ENCODE measurements at places on chromosomes 2 and 18. TPM values are rescaled to one million over a fixed set of nuclear protein-coding genes. Genes with fewer than 3 reads are reported as not detected.

- DNase-seq: no peak
Measured at GRCh38 chr2:129782633-129782990, 196.9 kb upstream of the RAB6C start.

NGEF gene
- polyA plus RNA-seq: 0.52 TPM

DNA sequence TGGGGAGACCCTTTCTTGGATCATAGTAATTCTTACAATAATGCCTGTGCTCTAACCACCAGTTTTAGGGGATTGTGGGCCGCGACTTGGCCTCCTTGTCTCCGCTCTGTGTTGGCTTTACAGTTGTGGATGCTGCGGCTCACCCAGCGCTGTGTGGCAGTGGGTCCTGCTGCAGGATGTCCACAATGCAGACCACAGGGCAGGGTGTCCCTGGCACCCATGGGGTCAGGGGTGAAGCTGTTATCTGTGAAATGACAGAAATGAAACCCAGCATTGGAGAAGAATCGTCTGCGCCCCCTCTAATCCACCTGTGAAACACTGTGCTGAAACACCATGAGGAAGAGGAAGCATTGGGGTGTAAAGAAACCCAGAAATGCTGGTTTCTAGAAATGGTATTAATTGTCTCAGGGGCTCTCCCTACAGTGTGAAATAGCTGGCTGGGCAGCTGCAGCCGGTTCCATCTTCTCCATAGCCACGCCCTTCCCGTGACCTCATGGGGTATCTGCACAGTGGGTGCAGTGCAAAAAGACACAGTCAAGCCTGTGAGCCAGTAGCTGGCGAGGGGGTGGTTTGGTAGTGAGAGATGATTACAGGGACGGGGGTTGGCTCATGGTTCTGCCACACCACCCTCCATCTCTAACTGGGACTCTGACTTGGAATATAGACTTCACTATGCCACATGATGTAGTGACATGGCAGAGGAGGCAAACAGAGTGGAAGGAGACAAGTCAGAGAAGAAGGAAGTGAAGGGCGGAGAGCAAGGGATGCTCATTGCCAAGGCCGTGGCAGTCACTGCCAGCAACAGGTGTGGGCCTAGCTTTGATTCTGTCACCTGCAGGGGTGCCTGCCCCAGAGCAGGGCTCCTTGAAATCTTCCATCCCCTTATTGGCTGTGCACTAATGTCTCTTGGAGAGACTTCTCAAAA, 16.2 kb downstream of the INPP4A start:
- DNase-seq: no peak

GRCh38 chr2:105597806-105598803, 146.6 kb upstream of the NCK2 start:
- DNase-seq: no peak

SGPP2 gene
- polyA plus RNA-seq: not detected

DNA sequence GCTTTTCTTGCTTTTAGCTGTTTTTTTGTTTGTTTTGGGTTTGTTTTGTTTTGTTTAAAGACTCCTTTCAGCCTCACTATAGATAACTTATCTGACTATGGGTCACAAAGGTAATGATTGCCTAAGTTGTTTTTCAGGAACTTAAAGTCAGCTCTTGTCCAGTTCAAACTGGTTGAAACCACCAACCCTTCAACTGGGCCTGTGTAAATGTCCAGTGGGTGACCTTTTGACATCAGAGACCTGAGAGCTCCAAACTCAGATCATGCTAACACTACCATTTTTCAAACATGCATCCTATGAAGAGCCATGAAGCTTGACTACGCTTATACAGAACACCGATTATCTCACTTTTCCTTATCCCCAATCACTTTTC, 144.6 kb upstream of the RMP24 start:
- DNase-seq: no peak

DNA sequence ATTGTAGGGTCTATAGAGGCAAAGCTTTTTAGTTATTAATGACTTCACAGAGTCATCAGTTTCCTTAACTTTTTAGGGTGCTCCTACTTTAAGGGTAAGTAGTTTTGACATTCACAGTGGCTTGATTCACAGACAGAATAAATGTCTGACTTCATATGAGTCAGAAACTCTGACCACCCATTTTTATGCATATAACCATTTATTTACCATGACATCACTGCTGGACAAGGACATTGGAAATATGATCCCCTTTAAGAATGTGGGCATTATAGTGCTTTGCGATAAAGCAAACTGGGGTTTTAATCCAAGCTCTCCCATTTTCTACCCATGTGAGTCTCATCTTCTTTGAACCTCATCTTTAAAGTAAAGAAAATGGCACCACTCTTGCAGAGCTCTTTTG, 162.0 kb upstream of the MC4R start:
- DNase-seq: peak; percentile 24

CCBE1 gene
- 64.8 TPM for polyA plus RNA-seq

GRCh38 chr2:1884933-1885580, 140.7 kb upstream of the PXDN start:
- DNase-seq: peak; percentile 19

- DNase-seq: no peak
Measured at GRCh38 chr2:164567335-164567989, 53.8 kb downstream of the GRB14 start.

DNA sequence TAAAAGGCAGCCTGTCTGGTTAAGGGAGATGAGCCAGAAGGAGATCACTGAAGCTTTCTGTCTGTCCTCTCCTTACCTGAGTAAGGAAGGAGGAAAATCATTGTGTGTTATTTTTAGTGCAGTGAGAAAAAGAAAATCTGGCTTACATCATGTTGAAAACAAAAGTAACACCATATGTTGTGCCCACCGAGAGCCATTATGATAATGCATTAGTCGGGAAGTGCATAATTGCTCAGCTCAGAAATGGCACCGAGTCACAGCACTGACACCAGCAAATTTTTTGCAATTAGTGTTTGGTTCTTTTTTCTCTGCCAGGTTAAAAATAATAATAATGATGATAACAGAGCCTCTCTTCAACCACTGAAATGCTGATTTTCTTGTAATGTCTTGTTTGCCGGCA, 46.6 kb downstream of the HNMT start:
- DNase-seq: no peak

GRCh38 chr2:236545814-236546480, 23.7 kb upstream of the ACKR3 start:
- no peak for DNase-seq

All from IMR-90 (cell line).